WTC11 (cell line): ENCODE measurements at places on chromosomes 5 and 9.

- DNase-seq = no peak
Observed at GRCh38 chr5:137366526-137366925, 132.6 kb downstream of the SPOCK1 start.

- no peak for DNase-seq
Observed at GRCh38 chr9:12627096-12627495, 66.1 kb upstream of the TYRP1 start.

- no peak for DNase-seq
Observed at GRCh38 chr5:4418084-4418483, 722.0 kb upstream of the ADAMTS16 start.

- DNase-seq = no peak
Observed at GRCh38 chr9:108537756-108538155, 318.0 kb downstream of the ACTL7B start.

GRCh38 chr9:99430301-99430700, 208.2 kb downstream of the SEC61B start:
- no peak for DNase-seq

DNA sequence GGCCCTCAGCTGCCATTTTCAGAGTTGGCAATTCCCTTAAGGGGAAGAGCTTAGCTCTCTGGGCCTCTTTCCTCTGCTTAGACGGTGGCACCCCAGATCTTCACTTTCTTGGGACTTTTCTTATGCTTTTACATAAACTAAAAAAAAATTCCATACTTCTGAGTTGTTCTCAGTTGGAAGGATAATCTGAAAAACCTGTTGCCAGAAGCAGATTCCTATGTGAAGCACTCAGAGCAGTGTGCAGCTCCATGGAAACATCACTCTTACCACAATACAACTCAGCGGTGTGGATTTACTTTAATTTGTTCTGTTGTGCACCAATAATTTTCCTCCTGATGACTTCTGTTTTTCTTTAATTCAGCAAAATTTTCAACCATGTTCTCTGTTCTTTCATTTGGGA, 44.1 kb upstream of the MROH2B start:
- DNase-seq = no peak

GRCh38 chr5:107058235-107058634, 612.5 kb downstream of the EFNA5 start:
- no peak for DNase-seq

- DNase-seq = no peak
Observed at GRCh38 chr9:98057138-98057799, 737 bp downstream of the NANS start.

DNA sequence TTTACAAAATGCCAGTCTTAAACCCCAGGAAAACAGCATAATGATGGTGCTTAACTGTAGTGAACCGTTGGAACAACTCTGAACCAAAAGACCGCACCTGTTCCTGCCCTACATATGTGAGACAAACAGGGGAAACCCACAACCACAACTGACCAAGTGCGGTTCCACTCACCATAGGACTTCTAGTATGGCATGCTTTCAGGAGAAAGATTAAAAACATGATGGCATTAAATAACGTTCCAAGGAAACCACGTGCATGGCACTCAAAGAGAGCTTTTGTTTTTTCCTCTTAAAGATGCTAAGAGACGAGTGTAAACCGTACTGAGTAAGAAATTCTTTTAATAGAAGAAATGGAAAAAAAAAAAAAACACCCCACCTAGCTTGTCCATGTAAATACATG, 119.8 kb downstream of the SSBP2 start:
- no peak for DNase-seq

GRCh38 chr9:73009649-73010288, 56.9 kb upstream of the ALDH1A1 start:
- no peak for DNase-seq

DNA sequence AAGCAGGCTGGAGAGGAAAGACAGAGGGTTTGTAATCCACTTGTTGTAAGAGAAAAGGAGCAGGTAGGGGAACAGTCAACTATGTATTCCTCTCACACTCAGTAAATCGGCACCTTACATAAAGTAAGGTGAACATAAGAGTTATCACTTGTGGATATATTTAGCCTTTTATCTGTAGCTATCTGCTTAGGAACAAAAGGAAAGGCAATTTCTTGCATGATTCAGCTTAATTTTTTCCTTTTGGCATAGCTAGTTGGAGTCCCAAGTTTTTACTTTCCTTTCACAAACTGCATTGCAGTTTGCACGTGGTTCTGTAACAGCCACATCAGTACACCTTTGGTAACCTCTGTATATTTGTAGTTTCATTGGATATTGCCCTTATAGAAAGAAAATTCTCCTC, 250.9 kb upstream of the PIK3R1 start:
- no peak for DNase-seq

- no peak for DNase-seq
Observed at GRCh38 chr5:91006713-91007112, 376.4 kb downstream of the ARRDC3 start.

- no peak for DNase-seq
Observed at GRCh38 chr9:88387036-88387551, 1.1 kb upstream of the SPIN1 start.
